ENCODE measurements at places on chromosomes 3 and 15.

DNA sequence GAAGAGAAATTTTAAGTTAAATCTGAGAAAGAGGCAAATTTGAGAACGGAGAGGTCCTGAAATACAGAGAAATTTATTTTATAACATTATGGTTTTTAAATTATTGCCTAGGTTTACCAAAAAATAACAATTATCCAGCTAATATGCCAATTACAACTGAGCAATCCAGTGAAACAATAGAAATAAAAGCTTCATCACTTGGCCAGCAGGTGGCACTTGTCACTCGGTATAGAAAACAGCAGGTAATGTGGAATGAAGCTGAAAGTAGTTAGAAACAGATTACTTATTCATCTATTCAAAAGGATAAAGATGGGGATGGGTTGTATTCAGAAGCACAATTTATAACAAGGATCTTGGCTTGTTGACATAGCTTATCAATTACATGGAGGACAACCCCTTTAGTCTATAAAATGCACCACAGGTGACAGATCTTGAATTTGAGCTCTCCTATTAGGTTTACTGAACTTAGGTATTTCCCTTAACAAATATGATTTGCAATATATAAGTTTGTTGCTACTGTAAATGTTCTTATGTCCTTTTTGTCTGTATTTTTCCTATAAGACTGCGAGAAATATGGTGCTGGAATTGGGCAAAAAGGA lies 70.1 kb upstream of the GUCA1C start:
- DNase-seq, result peak; percentile 65

- DNase-seq, result peak; percentile 87
Observed at GRCh38 chr15:70474471-70475406, 288.6 kb downstream of the UACA start.

DNA sequence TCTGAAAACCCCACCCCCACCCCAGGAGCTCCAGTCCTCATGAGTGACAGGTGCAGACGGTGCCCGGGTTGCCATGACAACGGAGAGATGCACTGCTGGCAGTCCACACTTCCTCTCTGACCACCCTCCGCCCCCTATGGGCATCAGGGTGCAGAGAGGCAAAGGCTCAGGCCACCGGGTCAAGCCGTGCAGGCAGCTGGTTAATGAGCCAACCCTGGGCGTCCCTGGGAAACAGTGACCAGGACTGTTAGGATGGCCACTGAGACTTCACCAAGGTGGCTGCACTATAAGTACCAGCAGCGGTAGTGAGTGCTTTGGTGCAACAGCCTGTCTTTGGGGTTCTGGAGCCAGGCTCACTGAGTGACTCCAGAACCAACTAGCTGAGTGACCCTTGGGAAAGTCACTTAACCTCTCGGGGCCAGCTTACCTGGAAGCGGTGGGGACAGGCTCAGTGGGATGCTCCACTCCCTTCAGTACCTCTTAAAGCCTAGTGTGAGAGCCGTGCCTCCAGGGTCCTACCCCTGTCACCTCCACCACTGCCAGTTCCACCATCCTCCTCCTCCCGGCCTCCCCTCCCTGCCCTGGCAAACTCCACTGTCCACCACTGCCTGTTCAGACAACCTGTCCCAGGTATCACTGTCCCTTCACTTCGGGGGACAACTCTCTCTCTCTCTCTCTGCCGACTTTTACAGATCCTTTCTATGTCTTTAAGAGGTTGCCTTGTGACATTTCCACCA lies 121.0 kb upstream of the PRR20G start:
- no peak for DNase-seq

DNA sequence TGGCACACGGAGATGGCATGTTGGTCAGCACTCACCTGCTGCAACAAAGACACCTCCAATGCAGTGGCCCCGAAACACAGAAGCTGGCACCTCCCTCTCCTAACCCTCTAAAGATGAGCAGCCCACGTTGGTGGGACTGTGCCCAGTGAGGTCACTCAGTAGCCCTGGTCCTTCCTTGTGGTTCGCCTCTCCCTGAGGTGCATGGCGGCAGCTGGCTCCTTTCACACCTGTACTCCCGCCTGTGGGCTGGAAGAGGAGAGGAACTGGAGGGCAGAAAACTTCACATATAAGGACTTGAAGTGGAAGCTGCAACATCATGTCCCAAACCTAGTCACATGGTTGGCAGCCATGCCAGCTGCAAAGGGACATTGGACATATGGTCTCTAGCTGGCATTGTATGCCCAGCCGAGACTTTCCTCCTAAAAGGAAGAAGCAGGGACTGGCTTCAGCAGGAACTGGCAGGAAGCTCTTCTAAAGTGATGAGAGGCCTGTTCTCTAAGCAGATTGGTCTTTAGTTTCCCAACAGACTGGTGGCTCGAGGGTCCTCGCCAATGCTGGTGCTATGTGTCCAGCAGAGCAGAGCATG lies 10.8 kb upstream of the C3orf22 start:
- no peak for DNase-seq

DNA sequence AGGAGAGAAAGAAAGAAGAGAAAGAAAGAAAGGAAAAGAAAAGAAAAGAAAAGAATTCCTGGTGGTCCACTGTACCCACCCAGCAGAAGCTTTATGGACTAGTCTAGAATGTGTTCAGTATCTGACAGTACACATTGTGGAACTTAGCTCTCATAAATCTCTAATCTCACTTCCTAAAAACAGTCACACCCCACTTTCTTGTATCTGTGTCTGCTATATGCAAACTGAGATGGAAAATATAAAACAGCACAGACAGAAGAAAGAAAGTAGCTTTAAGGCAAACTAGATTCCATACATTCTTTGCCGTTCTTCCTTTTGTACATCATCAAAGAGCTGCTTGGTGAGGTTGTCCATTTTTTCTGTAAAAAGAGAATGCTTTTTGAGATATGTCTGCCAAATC lies 41.1 kb upstream of the GNB5 start:
- no peak for DNase-seq

DNA sequence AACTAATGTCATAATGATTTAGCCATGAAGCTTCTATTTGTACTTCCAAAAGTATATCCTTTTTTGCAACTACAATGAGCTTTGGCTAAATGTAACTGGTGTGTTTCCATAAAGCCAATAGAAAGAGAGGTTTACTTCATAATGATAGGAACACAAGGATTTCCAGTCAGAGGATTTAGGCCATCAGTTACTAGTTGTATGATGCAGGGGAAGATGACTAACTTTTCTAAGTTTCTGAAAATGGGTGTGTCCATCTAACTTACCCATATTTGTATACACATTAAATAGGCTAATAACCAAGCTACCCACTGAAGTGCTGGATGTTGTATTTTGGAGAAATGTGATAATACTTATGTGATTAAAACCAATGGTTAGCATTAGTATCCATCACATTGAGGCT lies 55.7 kb downstream of the SLC4A7 start:
- no peak for DNase-seq

DNA sequence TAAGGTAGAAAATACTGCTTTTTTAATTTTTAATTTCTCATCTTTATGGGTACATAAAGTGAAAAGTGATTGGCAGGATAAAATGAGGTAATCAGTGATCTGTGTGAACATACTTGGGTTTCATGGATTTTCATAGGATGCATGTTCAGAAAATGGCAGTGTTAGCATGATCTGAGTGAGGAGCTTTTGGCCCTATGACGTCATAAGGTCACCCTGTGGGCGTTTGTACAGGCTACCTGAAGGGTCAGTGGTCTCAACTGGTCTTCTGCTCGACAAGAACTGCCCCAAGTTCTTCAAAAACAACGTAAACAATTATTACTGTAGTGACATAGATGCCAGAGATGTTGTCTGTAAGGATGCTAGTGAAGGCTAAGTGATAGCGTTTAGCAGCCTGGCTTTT lies 124.5 kb upstream of the OSTN start:
- no peak for DNase-seq

DNA sequence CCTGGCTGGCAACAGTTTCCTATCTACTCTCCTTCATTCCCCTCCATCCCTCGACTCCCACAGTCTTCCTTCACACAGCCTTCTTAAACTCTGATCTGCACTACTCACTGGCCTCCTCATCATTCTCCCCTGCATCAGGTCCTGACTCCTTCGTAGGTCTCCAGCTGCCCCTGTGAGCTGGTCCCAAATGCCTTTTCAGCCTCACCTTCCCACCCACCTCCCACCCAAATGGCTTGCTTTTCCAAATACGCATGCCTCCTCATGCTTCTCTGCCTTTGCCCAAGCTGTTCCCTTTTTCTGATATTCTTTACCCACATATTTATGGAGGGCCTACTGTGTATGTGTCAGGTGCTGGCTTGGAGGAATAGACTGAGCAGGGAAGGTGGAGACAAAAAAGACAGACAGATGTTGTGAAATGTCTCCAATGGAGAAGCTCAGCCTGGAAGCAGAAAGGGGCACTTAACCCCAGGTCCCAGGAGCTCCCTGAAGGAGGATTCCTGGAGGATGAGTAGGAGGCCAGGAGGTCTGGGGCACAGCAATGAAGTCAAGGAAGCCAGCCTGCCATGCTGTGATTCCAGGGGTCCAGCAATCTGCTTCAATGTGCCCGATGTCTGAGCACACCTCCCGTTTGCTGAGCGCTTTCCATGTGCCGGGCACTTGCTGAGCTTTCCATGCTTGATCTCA lies 252.2 kb downstream of the SHQ1 start:
- DNase-seq, result no peak

- no peak for DNase-seq
Observed at GRCh38 chr3:140165781-140166180, 230.8 kb downstream of the CLSTN2 start.

GRCh38 chr3:50372349-50372748 lies 13.0 kb upstream of the TMEM115 start:
- DNase-seq, result peak; percentile 63

DNA sequence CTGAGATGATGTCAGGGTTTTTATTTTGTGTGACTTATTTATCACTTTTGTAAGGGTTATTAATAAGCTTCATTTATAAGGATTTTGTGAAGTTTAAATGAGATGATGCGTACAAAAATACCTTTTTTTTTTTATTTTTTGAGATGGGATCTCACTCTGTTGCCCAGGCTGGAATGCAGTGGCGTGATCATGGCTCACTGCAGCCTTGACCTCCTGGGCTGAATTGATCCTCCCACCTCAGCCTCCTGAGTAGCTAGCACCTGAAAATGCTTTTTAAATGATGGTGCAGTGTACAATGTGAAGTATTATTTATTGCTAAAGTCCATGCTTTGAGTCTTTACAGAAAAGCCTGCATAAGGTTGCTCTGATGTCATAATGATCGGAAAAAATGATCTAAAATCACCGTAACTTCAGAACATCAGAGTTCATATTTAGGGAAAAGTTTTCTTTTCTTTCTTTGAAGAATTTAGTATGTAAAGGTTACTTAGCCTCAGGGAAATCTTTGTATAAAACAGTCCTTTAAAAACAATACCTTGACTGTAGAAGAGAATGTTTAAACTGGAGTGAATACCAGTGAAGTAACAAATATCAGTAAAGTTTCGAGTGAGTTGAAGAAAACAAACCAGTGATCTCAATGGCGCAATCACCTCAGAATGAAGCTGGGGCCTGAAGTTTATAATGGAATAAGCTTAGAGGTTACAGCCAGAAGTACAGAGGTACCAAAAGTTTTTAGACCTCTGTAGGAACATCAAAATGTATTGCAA lies 29.7 kb downstream of the TCF12 start:
- no peak for DNase-seq

DNA sequence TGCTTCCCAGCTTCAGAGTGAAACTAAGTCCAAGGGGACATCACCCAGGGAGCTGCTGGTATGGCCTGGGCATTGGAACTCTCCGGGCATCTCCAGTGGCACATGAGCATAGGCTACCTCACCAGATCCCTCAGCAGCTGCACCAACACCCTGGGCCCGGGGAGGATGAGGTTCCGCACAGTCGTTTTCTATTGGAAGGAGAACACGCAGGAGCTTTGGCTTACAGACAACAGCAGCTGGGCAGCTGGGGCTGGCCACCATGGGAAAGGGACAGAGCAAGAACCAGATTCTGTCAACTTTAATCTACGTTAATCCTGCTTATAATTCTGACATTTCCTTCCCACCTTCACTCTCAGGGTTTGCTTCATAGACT lies 65.5 kb downstream of the MYO1E start:
- no peak for DNase-seq

- DNase-seq, result no peak
Observed at GRCh38 chr15:23074684-23075083, 35.3 kb upstream of the TUBGCP5 start.

DNA sequence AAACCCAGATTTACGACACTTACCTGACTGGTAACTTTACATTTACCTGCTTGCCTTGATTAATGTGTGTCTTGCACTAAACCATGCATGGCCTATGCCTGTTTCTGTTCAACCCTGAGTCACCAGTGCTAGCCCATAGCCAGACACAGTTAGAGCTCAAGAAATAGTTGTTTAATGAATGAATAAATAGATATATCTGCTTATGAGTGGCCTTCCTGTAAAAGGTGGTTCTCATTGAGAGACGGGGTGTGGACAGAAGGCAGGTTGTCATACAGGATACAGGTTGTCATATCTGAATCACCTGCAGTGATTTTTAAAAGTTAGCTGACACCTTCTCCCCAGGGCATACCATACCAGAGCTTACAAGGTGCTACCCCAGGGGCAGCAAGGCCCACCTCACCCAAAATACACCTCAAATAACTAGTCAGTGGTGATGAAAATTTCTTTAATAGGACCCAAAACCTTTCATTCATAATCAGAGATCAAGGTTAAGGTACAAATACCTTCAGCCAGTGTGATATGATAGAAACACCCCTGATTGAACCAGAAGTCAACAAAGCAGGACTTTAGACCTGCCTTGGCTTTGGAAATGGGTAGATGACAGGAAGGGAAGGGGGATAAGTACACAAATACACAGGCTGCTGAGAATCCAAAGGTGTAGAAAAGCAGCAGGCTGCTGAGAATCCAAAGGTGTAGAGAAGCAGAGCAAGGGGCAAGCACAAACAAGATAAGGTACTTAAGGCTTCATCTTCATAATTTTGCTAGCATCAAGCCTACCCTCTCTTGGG lies 45.4 kb upstream of the TSC22D2 start:
- DNase-seq, result no peak

DNA sequence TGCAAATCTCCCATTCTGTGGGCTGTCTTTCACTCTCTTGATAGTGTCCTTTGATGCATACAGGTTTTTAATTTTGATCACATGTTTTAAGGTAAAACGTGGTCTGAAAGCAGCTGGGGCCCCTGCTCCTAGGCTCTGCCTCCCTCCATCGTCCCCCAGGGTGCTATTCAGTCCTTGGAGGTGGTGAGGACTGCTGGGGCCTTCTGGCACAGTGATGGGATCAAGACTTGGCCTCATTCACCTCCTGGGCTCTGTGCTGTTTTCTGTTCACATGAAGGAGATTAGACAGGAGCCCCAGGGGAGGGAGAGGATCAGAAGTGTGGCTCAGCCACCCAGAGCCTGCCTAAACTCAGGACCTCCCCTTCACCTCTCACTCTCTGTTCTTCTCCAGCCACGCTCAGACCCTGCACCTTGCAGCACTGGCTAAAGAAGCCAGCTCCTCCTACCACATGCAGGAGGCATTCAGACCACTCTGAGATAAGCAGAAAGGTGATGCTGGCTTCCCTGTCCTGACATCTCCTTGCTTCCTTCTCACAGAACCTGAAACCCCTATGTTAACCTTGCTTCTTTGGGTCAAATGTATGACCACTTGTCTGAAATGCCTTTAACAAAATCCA lies 43.9 kb downstream of the PAQR5 start:
- DNase-seq, result no peak

DNA sequence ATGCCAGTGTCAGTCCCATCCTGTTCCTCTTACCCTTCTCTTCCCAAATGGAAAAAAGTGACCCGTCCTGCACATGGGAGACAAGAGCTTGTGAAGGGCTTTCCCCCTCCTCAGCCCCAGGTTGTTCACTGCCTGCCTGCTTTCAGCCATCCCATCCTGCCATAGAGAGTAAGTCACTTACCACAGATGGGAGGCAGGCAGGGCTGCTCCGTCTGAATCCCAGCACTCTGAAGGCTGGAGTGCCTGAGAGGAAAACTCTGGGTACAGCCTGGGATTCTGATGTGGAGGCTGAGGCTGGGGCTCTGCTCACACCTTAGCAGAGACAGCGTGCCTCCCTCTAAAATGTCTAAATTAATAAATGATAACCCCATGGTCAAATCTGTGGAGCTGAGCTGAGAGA lies 14.8 kb downstream of the CPNE4 start:
- no peak for DNase-seq
